Stimulated activated CD8-positive, alpha-beta memory T cell treated with anti-CD3 and anti-CD28 coated beads, Interleukin-12 subunit alpha, Interleukin-12 subunit beta, amount 100 ng/mL, for 4 hours (primary cell): ENCODE measurements at places on chromosomes 2 and 18.

DNA sequence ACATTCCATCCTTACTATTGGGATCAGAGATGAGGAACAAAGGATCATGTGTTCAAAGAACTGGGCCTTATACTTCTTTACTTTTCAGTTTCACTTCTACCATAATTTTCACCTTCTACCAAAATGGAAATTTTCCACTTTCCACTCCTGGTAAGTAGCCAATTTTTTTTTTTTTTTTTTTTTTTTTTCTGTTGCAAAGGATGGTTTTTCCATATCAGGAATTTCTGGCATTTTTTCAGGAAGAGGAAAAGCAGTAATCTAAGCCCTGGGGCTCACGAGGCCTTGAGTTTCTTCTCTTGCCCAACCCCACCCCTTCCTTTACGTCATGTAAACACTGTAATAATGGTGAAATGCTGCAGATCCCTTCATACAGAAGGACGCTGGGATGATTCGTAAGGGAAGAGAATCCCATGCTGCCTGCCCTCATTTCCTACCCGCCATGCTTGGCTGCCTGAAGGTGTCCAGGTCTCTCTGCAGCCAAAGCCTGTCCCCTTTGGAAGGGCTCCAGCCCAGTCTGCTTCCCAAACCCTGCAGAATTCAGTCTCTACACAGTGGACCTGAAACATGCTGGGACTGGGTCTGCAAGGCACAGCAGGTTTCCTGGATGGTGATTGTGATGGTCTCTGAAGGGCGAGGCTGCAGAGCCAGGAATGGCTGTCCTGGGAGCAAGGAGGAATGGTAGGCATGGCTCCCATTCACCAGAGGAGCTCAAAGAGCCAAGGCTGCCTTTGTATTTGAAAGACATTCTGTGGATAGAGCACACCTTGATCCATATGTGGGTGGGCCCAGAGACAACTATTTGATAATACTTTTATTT lies 57.0 kb downstream of the EFR3B start:
- no peak for DNase-seq

- no peak for DNase-seq
Observed at GRCh38 chr18:56933472-56933871, 213.4 kb upstream of the BOD1L2 start.

- no peak for DNase-seq
Observed at GRCh38 chr2:129113776-129114175, 795.1 kb upstream of the HS6ST1 start.

- no peak for DNase-seq
Observed at GRCh38 chr2:188039307-188039706, 252.4 kb upstream of the GULP1 start.

- no peak for DNase-seq
Observed at GRCh38 chr18:12060182-12060870, 33.3 kb upstream of the ANKRD62 start.

- DNase-seq, result no peak
Observed at GRCh38 chr2:169709981-169710380, 15.7 kb downstream of the PHOSPHO2 start.

- no peak for DNase-seq
Observed at GRCh38 chr2:181578829-181579228, 78.1 kb downstream of the CERKL start.

- no peak for DNase-seq
Observed at GRCh38 chr2:168084288-168084687, 163.1 kb downstream of the STK39 start.

- no peak for DNase-seq
Observed at GRCh38 chr18:9992300-9992972, 78.6 kb downstream of the VAPA start.

DNA sequence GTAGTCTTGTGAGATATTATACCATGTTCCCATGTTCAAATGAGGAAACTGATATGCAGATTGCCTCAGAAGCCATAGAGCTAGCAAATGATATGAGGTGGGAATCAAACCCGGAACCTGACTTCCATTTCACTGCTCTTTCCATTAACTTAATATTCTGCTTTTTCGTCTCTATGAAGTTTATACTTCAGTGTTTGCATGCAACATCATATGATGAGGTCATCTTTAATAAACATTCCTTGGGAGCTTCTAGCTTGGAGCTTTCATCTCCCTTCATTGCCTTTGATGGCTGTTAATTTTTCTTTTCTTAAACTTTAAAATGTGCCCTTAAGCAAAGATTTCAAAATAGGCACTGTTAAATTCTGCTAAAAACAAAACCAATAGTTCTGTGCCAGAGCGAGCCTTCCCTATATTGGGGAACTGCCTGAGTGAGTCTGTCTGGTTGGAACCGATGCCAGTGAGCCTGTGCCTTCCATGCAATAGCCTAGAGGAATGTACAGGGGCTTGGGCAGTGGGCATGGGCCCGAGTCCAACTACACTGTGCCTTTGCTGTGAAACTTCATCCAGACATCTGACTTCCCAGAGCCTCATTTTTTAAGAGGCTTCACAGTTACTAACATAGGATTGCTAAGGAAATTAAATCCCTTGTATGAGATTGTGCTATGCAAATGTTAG lies 91.1 kb upstream of the TMEM200C start:
- no peak for DNase-seq

DNA sequence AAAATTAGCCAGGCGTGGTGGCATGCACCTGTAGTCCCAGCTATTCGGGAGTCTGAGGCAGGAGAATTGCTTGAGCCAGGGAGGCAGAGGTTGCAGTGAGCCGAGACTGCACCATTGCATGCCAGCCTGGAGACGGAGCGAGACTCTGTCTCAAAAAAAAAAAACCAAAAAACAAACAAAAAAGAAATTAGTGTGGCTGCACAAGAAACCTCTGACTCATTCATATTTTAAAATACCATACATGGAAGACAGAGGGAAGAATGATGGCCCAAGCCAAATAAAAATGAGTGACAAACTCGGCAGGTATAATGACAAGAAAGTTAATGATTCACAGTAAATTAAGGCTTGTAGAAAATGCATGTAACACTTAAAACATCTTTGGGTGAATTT lies 875.8 kb downstream of the EPHA4 start:
- DNase-seq, result no peak
